ENCODE measurements at places on chromosomes 1 and 21. TPM values are rescaled to one million over a fixed set of nuclear protein-coding genes. Genes with fewer than 3 reads are reported as not detected.

- no peak for DNase-seq
These were observed 36.7 kb upstream of the SLC19A1 start for GRCh38 chr21:45578811-45579381.

DNA sequence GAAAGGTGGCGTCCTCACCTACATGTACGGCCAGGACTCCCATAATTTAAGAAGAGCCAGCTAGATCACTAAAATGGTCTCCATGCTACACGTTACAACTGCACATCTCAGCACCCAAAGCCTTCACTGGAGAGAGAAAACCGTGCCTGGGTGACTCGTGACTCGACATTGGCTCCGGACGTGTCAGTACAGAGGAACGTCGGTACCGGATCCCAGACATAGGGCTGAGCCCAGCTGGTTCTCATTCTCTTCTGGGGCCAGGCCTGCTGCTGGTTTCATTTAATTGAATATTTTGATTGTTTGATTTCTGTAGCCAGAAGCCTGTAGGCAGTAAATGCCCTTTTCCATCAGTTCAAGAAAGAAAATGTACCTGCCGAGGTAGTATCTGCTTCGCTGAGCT lies 93.1 kb downstream of the HHIPL2 start:
- no peak for DNase-seq

GRCh38 chr1:55400508-55400907 lies 185.3 kb upstream of the USP24 start:
- no peak for DNase-seq

- no peak for DNase-seq
These were observed 9.4 kb upstream of the TAL1 start for GRCh38 chr1:47241114-47242113.

- DNase-seq = no peak
These were observed 248.2 kb downstream of the LBR start for GRCh38 chr1:225179686-225180085.

- no peak for DNase-seq
These were observed 1440.3 kb downstream of the NCAM2 start for GRCh38 chr21:22438428-22439086.

DNA sequence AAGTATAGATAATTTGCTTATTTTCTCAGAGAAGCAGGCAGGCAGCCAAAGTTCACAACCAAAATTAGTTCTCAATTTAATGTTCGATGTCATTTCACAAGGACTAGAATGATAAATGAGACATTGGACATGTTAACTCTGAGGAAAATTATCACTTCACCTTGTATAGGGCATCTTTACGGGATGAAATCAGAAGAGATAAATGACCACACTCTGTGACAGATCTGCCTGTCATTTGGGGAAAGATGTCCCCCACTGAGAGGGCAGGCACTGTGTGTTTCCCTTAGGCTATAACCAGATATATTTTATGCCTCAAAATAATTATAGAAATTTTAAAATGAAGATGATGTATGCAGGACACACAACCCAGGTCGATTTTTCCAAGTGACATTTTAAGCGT lies 642.9 kb downstream of the BRINP3 start:
- no peak for DNase-seq

- no peak for DNase-seq
These were observed 150.4 kb upstream of the NEGR1 start for GRCh38 chr1:72432645-72433267.

DNA sequence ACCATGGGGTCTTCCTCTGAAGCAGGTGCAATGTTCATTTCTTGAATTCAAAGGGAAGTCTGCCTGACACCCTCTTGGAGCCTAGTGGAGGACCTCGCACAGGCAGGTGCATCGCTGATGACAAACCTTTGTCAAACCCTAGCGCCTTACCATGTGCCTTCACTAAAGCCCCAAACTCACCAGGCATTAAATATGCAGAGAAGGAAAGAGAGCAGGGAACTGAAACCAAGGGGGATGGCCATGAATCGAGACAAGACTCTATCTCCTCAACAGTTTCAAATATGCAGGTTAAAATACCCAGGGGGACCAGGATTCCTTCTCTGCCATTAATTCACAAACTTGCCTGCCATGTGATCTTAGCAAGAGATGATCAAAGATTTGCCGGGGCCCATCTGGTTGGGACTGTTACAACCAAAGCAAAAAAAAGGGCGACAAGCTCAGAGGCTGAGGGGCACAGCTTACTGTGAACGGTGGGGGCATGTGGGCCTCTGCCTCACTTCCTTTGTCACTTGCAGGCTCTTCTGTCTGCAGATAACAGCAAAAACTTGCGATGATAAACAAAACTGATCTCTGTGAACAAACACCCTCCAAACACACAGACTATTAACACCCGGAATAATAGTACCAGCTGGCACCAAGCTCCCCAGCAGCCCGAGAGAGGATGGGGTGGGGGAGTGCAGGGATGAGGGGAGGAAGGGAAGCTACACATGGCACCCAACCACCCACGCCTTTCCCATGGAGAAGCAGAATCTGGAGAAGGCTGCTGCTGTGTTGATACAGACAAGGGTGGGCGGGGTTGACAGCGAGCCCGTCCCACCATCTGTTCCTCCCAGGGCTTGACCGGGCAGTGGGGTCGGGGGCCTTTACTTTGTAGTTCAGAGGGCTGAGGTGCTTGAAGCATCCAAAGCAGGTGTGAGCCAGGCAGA lies 33.9 kb downstream of the TMEM63A start:
- peak; percentile 51 for DNase-seq

GRCh38 chr1:53476579-53476978 lies 17.4 kb downstream of the DMRTB1 start:
- DNase-seq = no peak

DNA sequence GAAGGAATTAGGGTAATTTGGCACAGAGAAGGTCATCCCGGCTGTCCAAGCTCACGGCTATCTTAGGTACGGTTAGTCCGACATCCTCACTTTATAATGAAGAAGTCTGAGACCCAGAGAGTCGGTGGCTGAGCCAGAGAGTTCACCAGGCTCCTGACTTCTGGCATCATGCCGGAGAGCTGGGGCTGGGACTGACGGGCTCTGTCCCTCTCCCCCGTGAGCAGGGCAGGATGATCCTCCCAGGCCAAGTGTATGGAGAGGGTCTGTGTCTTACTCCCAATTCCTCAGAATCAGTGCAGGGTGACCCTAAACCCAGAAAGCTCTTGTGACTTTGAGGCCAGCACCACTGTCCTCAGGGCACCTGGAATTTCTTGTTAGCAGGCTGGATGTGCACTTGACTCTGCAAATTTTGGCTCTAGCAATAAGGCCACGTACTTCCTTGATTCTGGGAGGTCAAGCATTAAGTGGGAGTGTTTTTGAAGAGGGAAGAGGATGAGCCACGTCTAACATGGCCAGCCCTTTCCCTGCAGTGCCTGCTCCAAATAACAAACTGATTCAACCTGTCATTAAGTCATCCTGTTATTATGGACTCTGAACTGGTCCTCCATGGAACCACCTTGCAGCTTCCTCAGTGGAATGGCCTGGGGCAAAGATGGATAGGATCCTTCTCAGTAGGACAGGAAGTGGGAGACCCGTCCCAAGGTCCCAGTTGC lies 20.8 kb upstream of the BTG2 start:
- DNase-seq = no peak

DNA sequence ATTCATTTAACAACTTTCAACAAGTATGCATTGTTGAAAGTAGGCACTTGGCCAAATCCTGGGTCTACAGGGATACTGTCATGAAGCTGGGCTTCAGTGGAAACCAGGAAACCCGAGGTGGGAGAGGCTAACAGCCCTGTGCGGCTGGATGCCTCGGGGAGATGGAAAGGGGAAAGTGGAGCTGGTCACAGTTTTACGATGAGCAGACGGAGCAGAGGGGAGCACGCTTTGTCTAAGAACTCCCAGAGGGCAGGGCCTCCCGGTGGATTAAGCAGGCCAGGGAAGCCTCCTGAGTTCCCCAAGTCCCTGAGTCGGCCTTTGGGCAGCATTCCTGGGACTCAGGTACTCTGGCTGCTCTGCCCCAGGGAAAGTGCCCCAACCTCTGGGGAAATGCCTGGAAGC lies 23.8 kb downstream of the STUM start:
- DNase-seq = no peak

DNA sequence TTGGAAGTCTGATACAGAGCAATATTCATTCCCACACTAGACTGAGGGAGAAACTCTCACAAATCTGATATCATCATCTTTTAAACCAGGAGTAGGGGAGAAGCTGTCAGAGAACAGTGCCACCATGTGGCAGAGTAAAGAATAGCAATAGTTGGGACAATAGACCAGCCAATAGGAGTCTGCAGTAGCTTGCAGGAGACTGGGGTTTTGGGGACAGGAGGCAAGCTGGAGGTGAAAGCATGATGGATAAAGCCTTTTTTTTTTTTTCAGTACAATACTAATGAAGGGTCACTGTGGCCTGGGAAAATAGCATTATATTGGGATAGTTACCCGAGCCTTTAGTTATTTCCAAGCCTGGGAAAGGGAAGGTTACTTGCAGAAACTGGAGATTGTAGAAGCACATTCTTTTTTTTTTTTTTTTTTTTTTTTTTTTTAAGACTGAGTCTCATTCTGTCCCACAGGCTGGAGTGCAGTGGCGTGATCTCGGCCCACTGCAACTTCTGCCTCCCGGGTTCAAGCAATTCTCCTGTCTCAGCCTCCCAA lies 120.7 kb downstream of the S1PR1 start:
- DNase-seq = no peak

- peak; percentile 49 for DNase-seq
These were observed 72.8 kb upstream of the PAX7 start for GRCh38 chr1:18557621-18558465.

DNA sequence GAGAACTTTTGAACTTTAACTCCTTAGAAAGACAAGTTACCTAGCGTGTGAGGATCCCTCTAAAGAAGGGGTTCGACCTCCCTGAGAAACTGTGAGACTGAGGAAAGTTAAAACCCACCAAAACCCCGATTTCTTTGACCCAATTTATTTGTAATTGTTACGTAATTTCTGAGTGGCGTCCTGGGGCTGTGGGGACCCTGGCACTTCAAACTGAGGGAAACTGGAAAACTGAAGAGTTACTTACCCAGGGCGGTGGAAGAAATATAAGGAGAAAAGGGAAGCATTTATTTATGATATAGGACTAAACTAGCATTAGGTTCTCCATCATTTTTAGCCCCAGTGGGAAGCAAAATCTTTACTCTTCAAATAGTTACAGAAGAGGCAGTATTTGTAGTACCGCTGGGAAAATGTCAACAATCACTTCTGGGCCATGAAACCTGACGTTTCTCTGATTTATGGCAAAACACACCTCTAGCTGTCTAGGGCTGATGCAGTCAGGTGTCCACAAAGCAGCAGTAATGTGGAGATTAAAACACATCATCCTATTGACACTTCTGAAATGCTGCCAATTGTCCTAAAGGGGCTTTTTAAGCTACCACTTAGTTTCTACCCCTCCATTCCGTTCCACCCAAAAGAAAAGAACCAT lies 430 bp downstream of the S100B start:
- no peak for DNase-seq

DNA sequence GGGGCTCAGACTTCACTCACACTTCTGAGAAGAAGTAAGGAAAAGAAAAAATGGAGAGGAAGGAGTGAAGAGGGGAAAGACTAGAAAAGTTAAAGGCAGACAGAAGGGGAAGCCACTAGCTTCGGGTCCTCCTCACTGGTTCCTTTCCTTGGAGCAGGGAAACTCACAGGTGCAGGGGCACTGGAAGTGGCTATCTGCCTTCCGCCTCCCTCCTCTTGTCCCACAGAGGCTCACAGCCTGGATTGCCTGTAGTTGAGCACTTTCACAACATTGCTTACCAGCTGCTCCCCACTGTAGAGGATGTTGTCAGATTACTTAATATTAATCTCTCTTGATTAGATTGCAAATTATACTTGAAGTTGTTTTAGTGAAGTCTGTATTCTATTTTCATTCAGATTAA lies 21.6 kb upstream of the ABCA4 start:
- DNase-seq = no peak

GRCh38 chr1:229344937-229345684 lies 2.3 kb upstream of the CCSAP start:
- DNase-seq = no peak

- DNase-seq = no peak
These were observed 44.1 kb downstream of the CAPZB start for GRCh38 chr1:19441048-19441780.

DNA sequence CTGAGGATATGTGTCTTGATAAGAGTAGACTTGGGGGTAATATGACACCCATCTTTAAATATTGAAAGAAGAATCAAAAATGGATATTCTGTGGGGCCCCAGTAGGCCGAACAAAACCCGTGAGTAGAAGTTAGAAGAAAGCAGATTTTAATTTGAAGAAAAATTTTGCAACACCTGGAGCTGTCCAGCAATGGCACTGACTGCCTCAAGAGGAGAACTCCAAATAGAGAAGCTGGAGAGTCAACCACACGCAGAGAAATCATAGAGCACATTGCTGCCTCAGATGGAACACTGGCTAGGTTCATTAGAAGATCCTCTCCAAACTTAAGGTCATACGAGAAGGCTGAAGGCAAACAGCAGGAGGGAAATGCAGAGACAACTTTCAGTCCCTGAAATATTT lies 6.8 kb downstream of the NHLH1 start:
- no peak for DNase-seq

DNA sequence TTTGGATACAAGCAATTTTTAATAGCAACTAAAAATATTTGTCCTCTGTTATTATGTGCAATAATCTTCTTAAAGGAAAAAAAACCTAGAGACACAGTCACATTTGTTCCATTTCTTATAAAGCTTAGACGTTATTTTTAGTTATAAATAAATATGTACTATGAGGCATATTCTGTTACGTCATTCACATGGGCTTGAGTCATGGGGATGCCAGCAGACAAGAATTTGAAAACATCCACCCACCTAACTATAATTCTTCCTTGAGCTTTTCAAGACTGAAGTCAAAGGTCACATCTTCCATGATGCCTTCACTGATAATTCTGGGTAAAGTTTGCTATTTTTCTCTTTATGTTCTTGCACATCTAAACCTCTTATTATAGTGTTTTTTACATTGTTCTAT lies 268.8 kb downstream of the KCTD3 start:
- no peak for DNase-seq

GRCh38 chr1:83705091-83705490 lies 293.8 kb downstream of the TTLL7 start:
- no peak for DNase-seq

DNA sequence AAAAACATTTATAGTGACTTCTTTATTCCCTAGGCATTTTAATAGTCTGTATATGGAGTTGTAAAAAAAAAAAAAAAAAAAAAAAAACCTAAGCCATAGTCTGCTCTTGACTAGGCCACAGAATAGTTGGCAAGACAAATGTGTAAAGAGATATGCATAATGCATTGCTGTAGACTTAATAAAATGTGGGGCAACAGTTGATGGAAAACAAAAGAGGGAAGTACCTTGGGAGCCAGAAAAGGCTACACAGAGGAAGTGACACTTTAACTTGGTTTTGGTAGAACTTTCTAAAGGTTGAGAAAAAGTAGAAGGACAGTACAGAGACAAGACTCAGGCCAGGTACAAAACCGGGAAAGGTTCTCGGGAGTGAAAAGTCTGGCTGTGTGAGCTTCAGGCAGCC lies 802.9 kb upstream of the ADAMTS5 start:
- DNase-seq = no peak

- no peak for DNase-seq
These were observed 14.7 kb downstream of the YTHDF2 start for GRCh38 chr1:28751315-28752060.

Gene FHAD1
- total RNA-seq = 0.99 TPM

Gene TSPEAR
- not detected for total RNA-seq

Gene SLC44A3
- 49.5 TPM for total RNA-seq

Gene FNDC5
- 0.41 TPM for total RNA-seq

Gene OLIG2
- total RNA-seq = not detected

Gene ORC1
- total RNA-seq = 7.6 TPM

Gene AADACL3
- total RNA-seq = not detected

Gene TAL1
- total RNA-seq = 2.4 TPM

Gene ADGRB2
- 0.55 TPM for total RNA-seq

Gene PAX7
- total RNA-seq = not detected
